ENCODE measurements at places on chromosomes 1 and 21.

- DNase-seq: no peak
Observed at GRCh38 chr1:226890331-226891108, 20.1 kb downstream of the PSEN2 start.

GRCh38 chr1:26724926-26725325 lies 29.1 kb downstream of the ARID1A start:
- DNase-seq: no peak

DNA sequence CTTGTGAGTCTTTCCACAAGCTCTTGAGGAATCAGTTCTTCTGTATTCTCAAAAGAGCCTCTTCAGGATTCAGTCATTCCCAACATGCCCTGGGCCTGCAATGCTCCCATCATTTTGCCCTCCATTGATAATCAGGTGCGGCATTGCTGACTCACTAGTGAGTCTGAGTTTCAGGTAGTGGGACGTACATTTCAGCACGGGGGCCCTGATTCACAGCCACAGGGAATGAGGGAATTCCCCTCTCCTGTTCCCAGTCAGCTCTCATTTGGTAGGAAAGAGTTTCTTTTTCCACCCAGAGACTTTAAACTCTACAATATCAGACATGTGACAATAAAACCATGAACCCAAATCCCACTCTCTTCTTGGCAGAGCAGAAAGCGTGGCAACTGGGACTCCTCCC lies 3.7 kb upstream of the IRF6 start:
- no peak for DNase-seq

DNA sequence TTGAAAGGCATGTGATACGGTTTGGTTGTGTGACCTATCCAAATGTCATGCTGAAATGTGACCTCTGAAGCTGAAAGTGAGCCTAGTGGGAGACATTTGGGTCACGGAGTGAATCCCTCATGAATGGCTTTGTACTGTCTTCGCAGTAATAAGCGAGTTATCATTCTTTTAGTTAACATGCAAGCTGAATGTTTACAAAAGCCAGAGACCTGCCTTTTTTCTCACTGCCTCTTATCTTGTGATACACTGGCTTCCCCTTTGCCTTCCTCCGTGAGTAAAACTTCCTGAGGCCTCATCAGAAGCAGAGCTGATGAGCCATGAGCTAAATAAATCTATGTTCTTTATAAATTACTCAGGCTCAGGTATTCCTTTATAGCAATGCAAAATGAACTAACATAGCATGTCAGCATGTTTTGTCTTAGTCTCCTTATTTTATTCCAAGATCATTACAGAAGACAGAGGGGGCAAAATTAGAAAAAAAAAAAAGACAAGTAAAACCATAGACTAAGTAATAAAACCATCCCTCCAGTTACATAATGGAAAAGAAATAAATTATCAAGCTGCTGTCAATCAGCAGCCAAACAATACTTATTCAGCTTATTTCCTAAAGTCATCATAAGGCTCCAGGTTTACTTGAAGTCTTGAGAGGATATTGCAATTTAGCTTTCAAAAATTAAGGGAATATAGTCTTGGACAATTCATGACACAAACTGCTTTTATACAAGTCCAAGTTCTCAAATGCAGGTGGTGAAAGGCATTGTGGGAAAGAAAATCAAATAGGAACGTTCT lies 12.1 kb downstream of the RGS18 start:
- no peak for DNase-seq

DNA sequence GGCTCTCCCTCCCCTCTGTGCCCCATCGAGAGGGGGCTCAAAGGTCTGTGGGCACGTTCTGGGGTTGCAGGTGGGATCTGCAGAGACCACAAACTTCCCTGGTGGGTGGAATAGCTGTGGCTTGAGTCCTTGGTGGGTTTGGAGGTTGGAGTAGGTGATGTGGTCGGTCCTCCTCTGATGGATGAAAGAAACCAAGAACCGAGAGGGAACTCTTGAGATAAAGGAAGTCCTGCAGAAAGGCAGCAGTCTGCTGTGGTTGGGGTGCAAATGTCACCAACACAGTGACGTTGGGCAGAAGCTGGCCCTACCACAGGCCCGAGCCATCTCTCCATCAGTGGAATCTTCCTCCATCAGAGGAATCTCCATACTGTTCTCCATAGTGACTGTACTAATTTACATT lies 171.8 kb downstream of the FCRL5 start:
- no peak for DNase-seq

DNA sequence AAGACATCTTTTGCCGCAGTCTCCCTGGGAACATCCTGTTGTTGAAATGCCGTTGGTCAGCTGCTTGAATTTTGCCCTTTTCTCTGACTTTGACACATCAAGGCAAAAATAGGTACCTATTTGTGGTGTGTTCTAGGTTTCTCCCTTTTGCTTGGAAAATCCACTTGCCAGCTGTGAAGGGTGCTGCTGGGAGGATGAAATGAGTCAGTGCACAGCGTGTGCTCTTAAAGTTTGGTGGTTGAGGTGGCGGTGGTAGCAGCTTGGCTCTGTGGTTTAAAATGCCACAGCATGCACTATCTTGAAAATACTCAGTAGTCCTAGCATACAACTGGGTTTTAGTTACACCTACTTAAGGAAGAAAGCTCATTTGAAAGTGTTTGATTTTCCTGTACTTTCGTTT lies 183.8 kb downstream of the DHRS3 start:
- DNase-seq: no peak

DNA sequence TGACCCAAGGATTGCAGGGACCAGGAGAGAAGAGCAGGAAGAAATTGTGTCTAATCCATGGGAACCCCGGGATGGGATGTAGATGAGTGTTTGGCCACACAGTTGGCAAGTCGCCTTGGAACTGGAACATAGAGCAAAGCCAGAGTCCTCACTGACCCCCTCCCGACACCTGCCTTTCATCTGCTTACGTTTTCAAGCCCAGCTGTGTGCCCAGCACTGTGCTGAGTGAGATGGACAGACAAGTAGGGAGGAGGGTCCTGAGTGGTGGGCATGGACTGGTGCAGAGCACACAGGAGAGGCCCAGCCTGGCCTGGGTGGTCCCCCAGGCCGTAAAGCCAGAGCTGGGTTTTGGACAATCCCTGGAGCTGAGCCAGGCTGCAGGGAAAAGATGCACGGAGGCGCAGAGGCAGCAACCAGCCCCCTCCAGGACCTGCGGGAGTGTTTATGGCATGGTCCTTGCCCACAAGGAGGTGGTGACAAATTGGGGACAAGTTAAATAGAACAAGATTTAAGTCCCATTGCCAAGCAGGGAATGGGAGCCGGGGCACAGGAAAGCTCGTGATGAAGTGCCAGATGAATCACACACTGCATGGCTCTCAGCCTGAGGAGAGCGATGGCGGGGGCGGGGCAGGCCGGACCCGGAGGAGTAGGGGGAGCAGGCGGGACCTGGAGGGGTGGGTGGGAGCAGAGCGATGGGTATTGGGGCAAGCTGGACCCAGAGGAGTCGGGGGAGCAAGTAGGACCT lies 157.8 kb upstream of the VAMP3 start:
- no peak for DNase-seq

- DNase-seq: no peak
Observed at GRCh38 chr1:226128487-226129075, 58.0 kb downstream of the ACBD3 start.

Data from esophagus squamous epithelium (tissue), 5 donors.